ENCODE measurements at places on chromosomes 1 and 21.

DNA sequence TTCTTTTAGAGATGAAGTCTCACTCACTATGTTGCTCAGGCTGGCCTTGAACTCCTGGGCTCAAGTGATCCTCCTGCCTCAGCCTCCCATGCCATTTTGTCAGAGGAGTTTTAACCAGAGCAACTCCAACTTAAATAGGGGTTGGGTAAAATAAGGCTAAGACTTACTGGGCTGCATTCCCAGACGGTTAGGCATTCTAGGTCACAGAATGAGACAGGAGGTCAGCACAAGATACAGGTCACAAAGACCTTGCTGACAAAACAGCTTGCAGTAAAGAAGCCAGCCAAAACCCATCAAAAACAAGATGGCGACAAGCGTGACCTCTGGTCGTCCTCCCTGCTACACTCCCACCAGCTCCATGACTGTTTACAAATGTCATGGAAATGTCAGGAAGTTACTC lies 5.7 kb upstream of the DNAH14 start:
- no peak for DNase-seq

DNA sequence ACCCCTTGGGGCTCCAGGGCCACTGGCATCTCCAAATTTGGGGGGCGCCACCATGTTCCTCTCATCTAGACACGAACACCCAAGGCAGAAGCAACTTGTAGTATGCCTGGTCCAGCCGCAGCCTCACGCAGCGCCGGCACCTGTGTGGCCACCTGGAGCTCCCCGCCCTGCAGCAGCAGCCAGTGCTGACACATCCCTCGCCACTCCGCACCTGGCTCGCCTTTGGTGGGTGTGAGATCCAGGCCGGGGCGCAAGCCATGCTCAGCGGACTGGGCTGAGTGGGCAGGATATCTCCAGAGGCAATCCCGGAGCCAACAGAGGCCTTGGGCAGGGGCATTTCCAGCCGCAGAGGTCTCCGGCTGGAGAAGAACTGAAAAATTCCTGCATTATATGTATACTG lies 1563.7 kb downstream of the NCAM2 start:
- no peak for DNase-seq

DNA sequence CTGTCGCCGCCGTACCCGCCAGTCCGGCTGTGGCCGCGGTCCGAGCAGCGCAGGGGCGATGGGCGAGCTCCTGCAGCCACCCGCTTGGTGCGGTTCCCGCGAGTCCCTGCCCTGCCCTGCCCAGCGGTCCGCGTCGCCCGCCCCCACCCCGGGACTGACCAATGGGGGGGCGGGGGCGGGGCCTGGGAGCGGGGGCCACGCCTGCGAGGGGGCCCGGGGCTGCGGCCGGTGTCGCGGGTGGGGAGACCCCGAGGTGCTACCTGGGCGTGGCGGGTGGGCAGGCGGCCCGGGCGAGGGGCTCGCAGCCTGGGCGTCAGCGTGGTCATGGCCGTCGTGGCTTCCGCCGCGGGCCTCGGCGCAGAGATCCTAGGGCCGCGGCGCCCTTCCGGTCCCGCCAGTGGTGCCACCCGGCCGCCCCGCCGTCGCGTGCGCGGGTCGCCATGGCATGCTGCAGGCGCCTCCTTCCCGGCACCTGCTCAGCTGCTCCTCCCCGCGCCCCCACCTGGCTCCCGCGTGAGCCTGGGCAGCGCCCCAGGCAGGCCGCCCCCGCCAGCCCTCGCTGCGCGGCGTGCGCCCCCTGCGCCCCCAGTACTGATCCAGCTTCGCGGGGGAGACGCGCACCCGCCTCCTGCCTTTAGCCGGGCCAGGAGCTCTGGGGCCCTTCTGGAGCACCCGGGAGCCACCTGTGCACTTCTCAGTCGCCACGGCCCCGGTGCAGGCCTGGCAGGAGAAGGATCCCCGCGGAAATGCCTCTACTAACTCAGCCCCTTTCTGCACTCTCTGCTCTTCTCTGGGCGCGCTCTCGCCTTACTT lies at the start of gene BMP8B:
TSS of gene BMP8B (minus strand) at position 108 of the 813 bp plus-strand sequence. CDS start 380 bp downstream, outside the sequence.
- DNase-seq: no peak

DNA sequence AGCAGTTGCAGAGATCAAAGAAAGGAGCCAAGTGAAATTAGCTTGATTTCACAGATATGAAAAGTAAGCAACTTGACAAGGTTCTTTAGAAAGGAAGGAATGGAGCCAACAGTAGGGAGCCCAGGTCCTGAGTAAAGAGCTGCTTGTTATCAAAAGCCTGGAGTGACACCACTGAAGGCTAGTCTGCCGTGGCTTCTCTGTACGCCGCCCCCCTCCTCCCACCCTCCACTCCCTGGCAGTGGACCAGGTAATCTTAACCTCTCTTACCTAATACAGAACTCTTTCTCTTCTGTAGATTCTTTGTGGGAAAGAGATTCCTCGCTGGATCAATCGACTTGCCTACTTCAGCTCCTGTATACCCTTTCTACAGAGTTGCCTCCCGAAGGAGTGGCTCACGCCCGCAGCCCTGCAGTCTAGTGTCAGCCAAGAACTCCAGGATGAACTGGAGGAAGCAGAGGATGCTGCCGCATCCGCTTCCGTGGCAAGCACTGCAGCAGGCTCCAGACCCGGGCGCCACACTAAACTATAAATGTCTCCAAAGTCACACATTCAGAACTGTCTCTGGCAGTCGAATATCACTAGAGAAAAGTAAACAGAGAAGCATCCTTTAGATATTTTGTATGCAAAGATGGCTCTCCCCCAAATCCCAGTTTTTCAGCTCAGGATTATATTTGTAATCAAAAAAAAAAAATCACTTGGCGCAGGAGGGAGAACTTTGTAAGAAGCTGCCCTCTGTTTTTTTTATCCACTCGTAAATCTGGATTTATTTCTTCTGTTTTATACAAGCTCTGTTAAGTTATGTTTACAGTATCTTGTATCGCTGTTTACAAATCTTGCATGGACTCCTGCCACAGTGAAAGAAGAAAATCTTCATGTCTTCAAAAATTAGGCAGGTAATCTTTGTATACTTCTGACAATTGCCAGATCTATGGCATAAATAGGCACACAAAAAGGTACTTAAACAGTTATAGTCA lies 52.6 kb downstream of the DESI2 start:
- DNase-seq: no peak

DNA sequence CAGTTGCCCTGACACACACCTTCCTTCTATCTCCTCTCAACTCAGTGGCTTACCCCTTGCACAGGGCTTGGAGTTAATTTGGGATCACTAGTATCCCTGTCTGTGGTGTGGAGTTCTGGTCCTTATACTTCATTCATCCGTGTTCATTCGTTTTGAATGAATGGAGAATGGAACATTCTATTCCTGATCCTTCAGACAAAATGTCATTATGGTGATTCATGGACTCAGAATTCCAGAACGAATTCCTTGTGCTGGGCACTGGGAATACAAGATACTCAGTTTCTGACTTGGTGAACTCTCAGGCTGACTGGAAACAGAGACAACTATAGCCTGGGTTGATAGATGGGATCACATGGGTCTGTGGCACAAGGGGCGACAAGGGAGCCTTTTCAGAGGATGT lies 49.9 kb upstream of the TRABD2B start:
- DNase-seq: no peak

DNA sequence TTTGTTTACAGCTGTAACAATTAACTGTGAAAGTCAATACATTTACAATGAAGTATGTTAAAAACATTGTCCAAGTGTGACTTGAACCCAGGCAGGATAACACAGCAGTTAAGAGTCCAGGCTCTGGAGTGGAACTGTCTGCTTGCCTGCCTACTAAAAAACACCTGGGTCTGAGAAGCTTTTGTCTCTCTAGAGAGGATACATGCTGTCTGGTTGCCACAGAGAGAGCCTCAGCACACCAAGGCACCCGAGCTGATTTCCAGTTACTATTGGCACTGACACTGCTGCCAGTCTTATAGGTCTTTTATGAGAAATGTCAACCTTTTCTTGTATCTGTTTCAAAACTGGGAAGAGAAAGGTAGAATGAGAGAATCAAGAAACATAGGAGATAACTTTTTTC lies 20.2 kb upstream of the RALGPS2 start:
- no peak for DNase-seq

GRCh38 chr1:25820247-25821111 lies 725 bp downstream of the MTFR1L start:
- peak; percentile 56 for DNase-seq

DNA sequence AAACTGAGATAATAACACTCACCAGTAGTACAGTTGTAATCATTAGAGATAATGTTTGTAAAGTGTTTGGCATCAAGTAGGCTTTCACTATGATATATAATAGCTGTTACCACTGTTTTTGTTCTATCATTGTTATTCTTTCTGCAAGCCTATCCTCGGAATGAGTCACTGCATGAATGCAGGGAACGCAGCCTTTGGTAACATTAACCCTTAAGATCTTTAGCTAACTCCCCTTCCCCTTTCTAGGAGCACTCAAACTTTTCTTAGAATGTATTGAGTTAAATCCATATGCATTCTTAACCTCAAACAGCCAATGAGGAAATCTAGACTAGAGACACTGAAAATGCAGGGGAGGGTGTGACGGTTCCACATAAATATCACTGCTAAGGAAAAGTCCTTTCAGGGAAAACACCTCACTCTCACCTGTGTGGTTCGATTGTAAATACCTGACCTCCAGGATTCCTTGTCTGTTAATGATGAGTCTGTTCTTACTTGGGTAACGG lies 467.3 kb downstream of the SETD4 start:
- no peak for DNase-seq

DNA sequence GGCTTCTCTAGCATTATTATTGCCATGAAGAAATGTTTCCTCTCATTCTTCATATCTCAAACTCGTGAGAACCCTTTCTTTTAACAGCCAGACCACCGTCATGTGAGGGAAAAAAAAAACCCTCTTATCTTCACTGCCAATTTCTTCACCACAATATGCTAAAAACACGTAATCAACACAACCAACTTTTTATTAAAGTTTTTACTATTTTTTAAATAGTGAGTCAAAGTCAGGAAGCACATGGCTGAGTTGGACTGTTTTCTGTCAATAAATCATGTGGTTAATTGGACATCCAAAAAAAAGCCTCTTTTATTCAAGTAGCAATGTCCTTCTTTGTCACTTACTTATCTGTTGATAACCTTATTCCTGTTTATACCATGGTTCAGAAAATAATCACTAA lies 55.9 kb upstream of the SAMD13 start:
- no peak for DNase-seq

- DNase-seq: no peak
Measured at GRCh38 chr1:117007719-117008013, 6.1 kb downstream of the CD101 start.

- DNase-seq: no peak
Measured at GRCh38 chr1:50488356-50488755, 65.1 kb upstream of the DMRTA2 start.

- DNase-seq: no peak
Measured at GRCh38 chr1:31327381-31327780, 30.5 kb downstream of the ZCCHC17 start.

DNA sequence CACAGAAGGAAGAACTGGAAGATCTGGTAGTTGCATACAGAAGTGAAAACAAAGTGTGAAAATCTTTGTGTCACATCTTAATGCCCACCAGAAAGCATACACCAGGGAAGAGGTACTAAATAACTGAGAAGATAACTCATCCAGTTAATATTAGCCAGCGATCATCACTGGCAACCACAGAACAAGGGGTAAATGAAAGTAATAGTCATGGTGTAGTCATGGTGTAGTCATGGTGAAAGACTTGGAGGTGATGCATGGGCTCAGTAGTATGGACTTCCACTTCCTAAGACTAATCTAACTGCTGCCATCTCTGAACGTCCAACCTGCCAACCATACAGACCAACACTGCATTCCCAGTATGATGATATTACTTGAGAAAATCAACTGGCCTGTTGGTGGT lies 481.2 kb upstream of the NR5A2 start:
- no peak for DNase-seq

DNA sequence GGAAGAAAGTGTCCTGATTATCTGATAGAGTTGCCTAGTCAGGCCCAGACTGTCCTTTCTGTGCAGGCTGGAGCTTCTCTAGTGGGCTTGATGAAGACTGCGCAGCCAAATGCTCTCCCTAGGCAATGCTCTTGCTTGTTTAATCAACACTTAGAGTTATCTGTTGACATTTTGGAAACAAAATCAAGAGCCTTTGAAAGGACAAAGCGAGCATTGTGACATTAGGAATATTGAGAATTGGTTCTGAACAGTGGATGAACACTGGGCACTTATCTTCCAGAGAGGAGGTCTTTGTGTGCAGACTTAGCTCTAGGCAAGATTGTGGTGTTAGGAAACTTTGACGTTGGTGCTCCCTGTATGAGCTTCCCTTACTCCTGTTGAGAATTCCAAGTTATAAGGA lies 94.5 kb downstream of the DNTTIP2 start:
- no peak for DNase-seq

GRCh38 chr1:24657781-24658180 lies 14.7 kb downstream of the SRRM1 start:
- DNase-seq: no peak

DNA sequence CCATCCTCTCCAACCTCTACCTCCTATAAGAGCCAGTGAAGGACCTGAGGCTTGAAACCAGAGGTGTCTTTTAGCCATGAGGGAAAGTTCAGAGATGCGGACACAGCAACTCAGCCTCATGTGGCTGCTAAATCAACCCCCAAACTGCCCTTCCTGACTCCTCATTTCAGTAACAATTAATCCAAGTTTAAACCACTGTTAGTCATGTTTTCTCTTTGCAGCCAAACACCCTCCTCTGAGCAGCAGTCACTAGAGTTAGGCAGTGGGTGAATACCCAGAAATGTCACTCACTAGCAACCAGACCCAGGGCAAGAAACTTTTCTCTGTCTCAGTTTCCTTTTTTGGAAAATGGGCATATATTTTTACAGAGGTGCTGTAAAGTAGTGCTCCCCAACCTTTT lies 71.2 kb downstream of the KCNJ15 start:
- no peak for DNase-seq

DNA sequence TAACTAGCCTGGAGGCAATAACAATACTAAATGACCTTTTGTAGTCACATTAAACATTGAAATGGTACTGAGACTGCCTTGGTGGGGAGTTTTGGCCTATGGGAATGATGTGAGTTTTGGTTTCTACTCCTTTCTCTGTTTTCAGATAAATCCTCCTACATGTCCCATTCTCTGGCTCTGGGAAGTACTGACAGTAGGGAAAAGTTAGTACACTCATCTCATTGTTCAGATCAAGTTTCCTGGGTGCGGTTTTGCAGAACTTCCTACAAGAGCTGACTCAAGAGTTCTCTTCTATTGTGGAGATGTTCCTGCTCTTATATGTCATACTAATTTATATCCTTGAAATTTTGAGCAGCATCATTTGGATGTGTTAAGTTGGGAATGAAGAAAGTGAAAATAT lies 74.2 kb upstream of the MACF1 start:
- DNase-seq: no peak

DNA sequence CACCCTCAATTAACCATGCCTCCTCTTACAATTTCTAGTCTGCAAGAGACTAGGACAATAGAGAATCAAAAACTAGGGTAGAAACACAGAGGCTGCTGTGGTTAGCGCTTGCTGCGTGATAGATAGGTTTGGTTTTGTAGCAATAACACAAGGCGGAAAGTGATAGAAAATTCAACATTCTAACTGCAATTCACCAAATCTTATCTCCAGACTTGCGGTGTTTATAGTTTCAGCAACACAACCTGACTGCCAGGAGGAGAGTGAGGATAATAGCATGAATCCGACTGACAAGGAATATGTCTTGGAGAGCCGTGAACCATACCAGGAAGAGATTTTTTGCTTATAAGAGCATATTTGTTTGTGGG lies 30.7 kb upstream of the IFNAR2 start:
- no peak for DNase-seq

- no peak for DNase-seq
Measured at GRCh38 chr1:76082062-76082461, 7.5 kb downstream of the ST6GALNAC3 start.

Measured in effector CD8-positive, alpha-beta T cell (primary cell).